ENCODE measurements at places on chromosomes 6 and 20.

GRCh38 chr20:49590163-49591017 lies 22.5 kb upstream of the PTGIS start:
- DNase-seq: no peak

DNA sequence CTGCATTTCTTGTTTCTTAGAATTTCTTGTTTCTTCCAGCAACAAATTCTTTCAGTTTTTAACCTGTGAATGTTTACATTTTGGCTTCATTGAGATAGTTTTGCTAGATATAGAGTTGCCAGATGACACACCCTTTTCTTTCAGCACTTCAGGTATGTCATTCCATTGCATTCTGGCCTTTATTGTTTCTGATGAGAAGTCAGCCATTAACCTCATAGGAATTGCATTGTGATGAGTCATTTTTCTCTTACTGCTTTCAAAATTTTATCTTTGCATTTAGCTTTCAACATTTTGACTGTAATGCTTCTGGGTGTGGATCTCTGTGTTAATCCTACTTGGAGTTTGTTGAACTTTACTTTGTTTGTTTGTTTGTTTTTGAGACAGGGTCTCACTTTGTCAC lies 440.3 kb upstream of the HS3ST5 start:
- DNase-seq: no peak

- no peak for DNase-seq
These were observed 48.1 kb downstream of the KCNS1 start for GRCh38 chr20:45052698-45053429.

DNA sequence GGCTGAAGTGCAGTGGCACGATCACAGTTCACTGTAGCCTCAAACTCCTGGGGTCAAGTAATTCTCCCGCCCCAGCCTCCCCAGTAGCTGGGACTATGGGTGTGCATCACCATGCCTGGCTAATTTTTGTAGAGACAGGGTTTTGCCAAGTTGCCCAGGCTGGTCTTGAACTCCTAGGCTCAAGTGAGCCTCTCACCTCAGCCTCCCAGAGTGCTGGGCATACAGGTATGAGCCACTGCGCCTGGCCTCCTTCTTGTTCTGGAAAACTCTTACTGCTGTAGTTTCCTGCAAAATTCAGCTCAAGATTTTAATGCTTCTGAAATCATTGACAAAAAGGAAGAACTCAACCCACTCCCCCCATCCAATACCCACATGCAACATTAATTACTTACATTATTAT lies 21.9 kb upstream of the KCNG1 start:
- DNase-seq: no peak

DNA sequence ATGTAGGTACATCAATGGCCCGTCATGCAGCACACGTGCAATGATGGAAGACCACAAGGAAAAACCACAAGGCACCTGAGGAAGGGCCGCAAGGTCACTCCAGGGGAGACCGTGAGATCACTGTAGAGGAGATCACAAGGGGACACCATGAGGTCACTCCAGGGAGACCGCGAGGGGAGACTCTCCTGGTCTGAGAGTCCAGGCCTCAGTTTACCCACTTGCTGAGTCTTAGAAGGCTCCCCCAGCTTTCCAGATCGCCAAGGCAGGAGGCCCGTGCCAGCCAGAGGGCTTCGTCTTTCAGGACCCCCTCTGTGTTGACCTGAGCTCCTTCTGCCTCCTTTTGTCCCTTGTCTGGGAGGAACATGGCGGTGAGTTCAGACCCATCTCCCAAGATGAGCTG lies 232.2 kb downstream of the ERMARD start:
- no peak for DNase-seq

DNA sequence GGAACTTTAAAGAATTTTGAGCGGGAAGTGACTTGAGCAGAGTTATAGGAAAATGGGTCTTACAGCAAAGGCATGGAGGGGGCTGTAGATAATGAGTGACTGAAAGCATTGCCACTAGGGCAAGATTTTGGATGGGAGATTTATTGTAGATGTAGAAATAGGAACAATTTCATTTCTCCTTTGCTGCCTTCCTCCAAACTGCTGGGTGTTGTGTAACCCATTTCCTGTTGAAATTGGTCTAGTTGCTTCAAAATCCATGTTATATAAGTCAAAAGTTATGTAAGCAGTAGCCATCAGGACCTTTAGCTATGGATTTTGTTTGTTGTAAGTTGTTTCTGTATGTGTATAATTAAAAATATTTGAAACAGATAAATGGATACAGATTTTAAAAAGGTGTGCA lies 11.1 kb downstream of the YWHAB start:
- no peak for DNase-seq

GRCh38 chr6:111720931-111721496 lies 115.3 kb upstream of the TRAF3IP2 start:
- no peak for DNase-seq

GRCh38 chr20:35238170-35238569 lies 11.7 kb downstream of the MMP24 start:
- no peak for DNase-seq

DNA sequence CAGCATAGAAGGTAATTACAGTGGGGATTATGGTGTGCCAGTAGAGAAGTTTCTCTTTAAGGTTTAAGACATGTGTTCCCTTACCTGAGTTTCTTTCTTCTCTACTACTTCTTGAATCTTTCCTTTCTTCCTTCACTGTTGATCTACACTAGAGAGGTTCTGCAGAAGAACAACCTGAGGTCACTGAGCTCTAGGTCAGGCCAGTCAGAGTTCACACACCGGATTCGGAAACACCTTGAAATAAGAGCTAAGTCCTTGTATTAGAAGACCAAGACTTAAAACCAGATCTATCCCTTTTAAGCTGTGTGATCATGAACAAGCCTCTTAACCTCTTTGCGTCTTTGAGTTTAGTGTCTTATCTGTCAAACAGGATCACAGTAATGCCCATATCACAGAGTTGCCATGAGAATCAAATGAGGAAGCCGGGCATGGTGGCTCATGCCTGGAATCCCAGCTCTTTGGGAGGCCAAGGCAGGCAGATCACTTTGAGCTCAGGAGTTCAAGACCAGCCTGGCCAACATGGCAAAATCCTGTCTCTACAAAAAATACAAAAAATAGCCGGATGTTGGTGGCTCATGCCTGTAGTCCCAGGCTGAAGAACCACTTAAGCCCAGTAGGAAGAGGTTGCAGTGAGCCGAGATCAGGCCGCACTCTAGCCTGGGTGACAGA lies 22.0 kb upstream of the TGM3 start:
- no peak for DNase-seq

DNA sequence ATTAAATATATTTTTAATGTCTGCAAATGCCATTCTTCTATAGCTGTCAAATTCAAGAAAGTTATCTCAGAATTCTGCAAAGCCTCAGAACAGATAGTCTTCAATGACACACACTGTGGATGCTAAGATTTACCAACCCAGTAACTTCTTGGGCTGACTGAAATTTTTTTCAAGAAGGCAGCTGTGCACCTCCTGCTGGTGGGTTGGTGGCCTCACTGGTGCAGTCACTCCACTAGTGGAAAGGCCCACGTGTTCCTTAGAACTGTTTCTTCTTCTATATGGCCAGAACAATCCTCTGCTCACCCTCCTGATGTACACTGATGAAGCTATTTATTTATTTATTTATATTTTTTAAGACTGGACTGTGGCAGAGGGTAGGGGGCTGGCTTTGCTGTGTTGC lies 28.1 kb upstream of the MTCL3 start:
- no peak for DNase-seq

- peak; percentile 38 for DNase-seq
These were observed 156.8 kb upstream of the PLCB4 start for GRCh38 chr20:8912096-8912495.

DNA sequence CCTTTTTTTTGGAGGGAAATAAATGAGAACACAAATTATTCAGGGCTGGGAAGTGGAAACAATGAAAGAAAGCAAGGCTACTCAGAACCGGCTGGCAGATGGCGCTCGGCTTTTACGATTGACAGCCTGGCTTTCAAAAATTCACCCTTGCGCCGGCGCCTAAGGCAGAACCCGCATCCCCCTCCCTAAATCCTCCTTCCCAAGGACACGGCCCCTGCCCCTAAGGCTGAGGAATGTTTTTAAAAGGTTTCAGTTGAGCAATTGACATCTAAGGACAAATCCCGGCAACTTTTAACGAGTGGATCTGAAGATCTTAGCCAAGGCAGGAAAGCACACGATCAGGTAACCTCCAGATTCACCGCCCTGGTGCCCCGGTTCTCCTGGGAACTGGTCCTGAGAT lies 16.3 kb downstream of the GNAS start:
- DNase-seq: peak; percentile 70

DNA sequence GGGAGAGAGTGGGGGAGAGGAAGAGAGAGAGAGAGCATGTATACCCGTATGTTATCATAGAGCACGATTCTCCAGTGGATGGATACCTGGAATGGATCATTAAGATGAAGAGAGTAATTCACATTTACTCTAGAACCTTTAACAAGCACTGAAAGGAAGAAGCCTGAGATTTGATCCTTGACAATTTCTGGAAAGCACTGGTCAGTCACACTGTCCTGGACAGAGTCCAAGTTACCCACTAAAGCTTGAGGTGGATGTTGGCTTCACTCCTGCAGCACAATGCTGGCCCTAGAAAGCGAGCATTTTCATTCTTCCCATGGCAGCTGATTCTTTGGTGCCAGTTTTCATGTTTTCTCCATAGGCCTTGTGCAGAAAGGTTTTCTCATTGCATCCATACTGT lies 25.6 kb downstream of the NFYA start:
- no peak for DNase-seq
